ENCODE measurements at places on chromosomes 4 and X.

GRCh38 chrX:153608806-153609205 is 9.9 kb upstream of the CCNQ start:
- DNase-seq, result no peak

DNA sequence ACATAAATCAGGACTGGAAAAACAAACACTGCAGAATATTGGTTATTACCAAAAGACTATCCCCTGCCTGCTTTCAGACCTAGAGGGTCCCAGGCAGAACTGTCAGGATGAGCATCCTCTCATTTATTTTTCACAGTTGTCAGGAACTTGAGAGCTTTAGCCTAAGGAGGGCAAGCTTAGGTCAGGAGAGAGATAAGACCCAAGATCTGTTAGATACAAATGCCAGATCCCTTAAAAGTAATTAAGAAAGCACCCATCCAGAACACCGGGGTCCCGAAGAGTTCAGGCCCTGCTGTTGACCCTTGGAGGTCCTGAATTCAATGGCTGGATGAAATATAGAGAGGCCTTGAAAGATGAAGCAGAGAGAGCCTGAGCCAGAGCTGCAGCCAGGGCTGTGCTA is 5.9 kb upstream of the MAGEB3 start:
- no peak for DNase-seq

DNA sequence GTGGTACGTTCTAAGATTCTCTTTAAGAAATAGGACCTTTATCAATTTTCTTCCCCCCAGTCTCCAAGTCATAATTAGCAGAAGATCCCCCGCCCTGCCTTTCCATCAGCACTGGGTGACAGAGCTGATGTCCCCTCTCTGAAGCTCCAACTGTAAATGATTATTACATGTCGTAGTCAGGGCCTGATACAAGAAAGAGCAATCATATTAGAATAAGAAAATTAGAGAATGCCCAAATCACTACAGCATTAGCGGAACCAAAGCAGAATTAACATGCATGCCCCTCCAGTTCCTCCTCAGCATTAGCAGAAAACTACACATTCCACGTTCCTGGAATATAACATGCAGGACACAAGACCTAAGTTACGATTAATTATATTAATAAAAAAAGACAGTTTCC is 717 bp downstream of the GPM6B start:
- no peak for DNase-seq

GRCh38 chr4:113468165-113469022 is 293.1 kb downstream of the CAMK2D start:
- no peak for DNase-seq

DNA sequence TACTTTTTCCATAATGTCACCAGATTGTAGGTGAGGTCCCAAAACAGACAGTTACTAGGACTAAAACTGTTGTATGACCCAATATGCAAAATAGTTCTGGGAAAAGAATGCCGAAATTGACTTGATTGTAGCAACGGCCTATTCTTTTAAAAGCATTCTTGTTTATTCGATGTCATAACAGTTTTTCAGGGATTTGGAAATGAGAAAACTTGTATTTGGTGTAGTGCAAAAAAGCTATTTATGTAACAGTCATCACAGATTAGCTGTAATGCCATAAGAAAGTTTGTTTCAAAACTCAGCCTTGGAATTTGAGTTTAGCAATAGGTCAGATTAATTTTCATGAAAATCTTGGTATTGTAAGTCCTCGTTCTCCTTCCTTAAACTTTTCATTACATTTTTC is 69.2 kb upstream of the DIAPH2 start:
- no peak for DNase-seq

DNA sequence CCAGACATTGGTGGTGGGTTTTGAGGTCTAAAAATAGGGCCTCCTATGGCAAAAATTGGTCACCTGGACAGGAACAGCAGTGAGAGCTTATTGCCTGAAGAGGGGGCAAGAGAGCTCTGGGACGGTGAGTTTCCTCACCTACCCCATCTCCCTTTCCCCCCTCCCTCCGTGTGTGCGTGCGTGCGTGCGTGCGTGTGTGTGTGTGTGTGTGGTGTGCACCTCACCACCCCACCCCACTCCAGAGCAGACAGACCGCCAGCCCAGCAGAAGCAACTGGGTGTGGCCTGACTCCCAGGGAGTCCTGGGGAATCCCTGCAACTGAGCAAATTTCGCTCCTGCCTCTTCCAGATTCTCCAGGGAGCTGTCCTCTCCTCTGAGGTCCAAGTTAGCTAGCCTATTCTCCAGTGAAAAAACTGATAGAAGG is 44.7 kb downstream of the PRPS1 start:
- DNase-seq, result peak; percentile 89

DNA sequence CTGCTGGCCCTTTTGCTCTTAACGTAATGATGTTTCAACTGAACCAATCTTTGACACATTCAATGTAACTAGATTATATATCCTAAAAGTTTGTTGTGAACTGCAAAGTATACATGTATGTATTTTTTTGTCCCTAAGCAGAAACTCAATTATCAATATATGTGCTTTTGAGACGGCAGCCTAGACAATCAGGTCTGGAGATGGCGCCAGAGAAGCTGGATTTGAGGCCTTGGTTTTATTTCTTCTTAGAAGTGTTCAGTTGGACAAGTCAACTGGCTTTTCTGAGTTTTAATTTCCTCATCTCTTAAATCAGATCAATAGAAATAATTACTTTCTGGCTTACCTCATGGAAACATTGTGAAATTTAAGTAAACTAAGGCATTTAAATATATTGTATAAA is 62.5 kb downstream of the DCAF8L1 start:
- no peak for DNase-seq

- DNase-seq, result no peak
These were observed 534.6 kb downstream of the PPARGC1A start for GRCh38 chr4:23355258-23355657.

DNA sequence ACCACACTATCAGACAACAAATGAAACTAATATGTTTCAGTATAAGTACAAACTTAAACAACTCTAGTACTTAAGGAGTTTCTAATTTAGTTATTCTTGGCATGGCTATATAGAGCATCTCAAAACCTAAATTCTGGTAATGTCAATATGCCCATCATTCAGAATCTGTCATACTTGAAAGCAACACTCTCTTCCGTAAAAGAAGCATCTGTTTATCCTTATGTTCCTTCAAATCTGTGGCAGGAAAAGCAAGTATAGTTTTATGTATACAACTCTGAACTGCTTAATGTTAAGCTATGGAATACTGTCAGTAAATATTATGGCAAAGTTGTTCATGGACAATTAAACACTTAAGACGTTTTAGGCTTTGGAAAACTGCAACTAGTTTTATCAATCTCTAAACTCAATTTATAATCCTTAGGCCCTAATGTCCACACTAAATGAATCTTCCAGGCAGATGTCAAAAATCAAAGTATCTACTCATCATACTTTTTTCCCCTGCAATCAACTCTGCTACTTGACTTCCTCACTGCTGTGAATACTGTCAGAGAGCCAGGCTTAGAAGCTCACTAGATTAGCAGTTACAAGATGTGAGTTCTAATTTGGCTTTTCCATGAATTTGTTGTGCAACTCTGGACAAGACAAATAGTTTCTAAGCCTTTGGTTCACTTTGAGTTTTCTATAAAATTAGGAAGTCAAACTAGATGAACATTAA is 109.4 kb downstream of the SCLT1 start:
- no peak for DNase-seq

DNA sequence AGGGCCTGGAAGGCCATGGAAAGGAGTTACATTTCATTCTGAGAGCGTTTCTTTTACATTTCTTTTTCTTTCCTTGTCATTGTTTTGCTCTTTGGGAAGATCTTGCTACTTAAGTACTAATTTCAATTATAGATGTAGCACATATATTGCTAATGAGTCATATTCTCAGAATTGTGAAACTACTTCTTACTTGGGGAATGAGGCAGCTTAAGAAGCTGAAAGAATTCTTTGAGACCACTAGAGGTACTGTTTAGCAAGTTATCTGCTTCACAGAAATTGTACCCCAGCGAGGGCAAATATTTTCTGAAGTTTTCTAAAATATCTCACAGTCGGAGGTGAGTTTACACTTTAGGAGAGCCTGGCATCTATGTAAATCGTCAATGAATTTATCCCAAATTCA is 100.6 kb downstream of the AFF2 start:
- no peak for DNase-seq

GRCh38 chr4:162164906-162165510 is 1.2 kb upstream of the FSTL5 start:
- DNase-seq, result no peak

DNA sequence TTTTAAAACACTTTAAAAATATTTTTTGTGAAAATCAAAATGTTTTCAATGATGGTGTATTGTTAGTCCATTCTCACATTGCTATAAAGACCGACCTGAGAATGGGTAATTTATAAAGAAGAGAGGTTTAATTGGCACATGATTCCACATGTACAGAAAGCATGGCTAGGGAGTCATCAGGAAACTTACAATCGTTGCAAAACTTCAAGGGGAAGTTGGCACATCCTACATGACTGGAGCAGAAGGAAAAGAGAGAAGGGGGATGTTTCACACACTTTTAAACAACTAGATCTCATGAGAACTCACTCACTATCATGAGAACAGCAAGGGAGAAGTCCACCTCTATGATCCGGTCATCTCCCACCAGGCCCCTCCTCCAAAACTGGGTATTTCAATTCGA is 110.7 kb downstream of the TMEM47 start:
- DNase-seq, result no peak

DNA sequence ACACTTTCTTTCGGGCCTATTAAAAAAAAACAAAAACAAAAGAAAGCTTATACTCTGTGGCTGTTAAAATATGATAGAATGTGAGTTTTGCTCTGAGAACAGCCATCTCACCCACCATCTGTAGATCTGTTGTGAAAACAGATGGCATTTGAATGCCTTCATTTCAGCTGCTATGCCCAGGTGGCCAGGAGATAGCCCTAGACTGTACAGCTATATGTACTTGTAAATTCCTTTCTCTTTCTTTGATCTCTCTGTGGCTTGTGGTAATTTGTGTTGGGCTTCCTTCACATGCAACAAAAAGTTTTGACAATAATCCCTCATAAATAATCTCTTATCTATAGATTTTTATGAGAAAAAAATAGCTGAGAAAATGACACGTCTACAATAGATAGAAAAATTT is 38.1 kb downstream of the PNPLA4 start:
- DNase-seq, result no peak

- no peak for DNase-seq
These were observed 74.6 kb upstream of the NALF2 start for GRCh38 chrX:69429339-69430015.

GRCh38 chr4:67983333-67983732 is 20.0 kb upstream of the TMPRSS11A start:
- no peak for DNase-seq

GRCh38 chrX:11530621-11531020 is 135.1 kb downstream of the ARHGAP6 start:
- no peak for DNase-seq

GRCh38 chr4:4578981-4579380 is 37.1 kb upstream of the STX18 start:
- no peak for DNase-seq

- no peak for DNase-seq
These were observed 7.4 kb downstream of the SLC9B1 start for GRCh38 chr4:103012060-103012459.

DNA sequence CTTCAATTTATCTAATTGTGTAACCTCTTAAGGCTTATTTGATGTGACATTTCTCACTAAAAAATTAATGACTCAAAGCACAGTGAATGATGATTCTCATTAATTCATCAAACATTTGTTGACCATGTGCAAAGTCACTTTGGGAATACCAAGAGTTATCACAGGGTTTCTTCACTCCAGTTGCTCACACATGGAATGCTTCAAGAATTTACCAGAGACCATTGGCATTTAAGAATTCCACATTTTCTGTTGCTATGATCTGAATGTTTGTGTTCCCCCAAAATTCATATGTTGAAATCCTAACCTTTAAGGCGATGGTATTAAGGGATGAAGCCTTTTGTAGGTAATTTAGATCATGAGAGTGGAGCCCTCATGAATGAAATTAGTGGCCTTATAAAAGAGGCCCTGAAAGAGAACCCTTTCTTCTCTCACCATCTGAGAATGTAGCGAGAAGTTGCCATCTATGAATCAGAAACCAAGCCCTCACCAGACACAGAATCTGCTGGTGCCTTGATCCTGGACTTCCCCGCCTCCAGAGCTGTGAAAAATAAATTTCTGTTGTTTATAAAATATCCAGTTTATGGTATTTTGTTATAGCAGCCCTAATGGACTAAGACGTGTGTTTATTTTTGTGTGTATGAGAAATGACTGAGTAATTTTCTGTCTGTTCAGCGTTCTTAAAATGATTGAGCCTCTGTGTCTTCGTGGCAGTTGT is 16.4 kb upstream of the SRPX start:
- DNase-seq, result no peak

DNA sequence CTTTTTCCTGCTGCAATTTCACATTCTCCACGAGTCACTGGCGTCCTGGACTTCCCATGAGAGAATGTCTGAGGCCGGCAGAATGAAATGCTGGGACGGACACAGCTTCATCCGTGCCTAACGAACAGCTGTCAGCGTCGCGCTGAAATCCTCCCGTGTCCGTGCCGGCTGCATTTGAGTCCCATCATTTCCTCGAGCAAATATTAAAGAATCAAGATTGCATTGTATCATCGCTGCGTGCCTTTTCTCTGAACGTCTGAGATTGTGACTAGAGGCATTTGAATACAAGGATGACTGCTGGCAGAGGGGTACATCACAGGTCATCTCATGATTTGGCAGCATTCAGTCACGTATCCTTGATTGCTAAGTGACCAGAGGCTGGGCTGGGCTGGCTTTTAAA is 279.9 kb downstream of the ASMT start:
- no peak for DNase-seq

DNA sequence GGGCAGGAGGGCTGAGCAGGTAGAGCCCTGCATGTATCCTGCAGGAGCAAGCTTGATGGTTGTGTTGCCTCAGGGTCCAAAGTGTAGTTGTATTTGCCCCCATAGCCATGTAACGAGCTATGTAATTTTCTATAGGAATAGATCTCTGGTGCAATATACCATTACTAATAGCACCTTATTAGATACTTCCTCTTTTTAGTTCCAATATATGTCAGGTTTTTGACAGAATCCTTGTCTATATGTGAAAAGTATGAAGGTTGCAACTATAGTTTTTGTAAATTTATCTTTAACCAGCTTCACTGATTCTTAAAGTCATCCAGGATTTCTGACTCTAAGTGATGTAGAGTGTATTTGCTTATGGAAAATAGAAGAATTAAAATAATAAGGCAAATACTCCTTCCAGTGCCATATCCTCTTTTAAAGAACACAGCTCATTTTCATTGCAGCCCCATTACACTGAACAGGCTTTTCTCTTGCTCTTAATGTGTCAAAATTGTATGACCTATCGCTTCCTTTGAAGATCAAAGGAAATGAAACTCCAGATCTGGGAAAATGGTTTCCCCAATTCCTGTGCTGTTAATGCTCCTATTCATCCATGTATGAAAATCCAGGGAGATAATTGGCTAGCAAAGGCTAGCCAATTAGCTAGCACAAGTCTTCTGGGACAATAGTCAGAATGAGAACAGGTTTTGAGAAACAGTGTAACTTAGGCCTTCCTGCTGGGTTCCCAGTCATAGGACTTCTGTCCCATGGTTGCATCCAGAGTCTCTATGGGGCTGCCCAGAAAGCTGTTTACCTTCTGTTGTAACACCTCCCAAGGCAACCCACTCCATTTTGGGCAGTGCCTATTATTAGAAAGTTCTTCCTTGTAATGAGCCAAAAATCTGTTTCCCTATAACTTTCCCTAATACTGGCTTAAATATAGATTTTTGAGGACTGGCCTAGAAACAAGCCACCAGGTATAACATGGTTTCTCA is 90.6 kb downstream of the TSPAN7 start:
- DNase-seq, result no peak

All from CD4-positive, alpha-beta T cell treated with Interleukin-15 for 4 hours (primary cell).